Endothelial cell of umbilical vein (primary cell): ENCODE measurements at places on chromosomes 5 and 9. TPM values are rescaled to one million over a fixed set of nuclear protein-coding genes. Genes with fewer than 3 reads are reported as not detected.

The IFNA14 gene
- not detected in 2 replicates for polyA plus RNA-seq

DNA sequence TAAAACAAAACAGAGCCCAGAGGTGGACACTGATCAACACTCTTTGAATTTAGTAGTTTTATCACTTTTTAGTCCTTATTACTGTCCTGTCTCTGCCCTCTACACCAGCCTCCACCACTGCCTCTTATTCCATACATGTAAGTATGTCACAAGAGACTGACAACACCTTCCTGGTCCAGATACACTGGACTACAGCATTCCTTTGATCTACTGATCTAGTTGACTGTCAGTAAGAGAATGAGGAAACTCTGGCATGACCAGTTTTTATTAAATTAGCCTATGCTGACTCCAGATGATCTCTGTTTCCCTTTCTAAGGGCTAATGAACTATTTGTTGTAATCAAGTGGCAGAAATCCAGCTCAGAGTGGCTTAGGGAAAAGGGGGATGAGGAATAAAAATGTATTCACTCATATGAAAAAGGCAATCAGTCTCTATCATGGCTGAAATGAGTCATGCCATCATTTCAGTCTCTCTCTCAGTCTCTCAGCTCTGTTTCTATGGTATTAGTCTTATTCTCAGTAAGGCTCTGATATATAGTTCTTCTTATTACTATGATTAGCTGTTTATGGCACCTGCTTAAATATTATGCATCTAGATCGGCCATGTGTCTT is 5.5 kb downstream of the ARHGEF37 start:
- DNase-seq: peak; percentile 50

DNA sequence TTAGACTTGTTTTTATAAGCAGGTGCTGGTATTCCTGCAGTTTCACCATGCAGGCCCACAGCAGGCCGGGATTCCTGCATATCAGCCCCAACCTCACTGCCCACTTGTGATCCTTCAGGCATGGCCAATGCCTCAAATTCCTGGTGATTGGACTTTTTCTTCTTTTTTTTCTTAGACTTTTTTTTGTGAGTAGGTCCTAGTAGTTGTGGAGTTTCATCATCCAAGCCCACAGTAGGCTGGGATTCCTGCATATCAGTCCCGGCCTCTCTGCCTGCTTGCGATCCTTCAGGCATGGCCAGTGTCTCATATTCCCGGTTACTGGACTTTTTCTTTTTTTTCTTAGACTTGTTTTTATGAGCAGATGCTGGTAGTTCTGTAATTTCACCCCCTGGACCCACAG is 4.8 kb downstream of the TTF1 start:
- DNase-seq: no peak

The SLC6A3 gene
- not detected in 2 replicates for polyA plus RNA-seq

DNA sequence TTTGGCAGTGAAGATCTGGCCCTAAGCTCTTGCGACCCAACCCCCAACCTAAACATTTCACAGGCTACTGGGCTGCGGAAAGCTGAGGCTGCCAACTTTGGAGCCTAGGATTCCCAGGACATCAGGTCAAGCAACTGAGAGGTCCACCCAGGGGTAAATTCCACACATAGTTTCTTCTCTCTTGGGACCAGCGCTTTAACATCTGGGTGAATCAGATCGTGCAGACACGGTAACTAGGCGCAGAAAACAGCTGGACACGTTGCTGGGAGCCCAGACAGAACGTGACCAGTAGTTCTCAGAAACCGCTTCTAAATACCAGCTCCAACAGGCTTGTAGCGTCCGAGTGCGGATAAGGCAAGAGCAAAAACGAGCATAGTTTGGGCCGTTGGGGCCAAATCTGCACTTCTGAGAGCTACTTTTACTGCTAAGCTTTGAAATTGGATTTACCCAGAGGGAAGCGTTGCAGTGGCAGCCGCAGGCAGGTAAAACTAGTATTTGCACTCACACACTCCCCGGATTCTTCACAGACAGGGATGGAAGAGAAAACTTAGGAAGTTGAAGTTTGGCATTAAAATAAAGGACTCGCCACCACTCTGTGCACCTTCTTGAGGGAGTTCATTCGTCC is 11.8 kb downstream of the ITGA1 start:
- peak; percentile 69 for DNase-seq

The ANGPTL2 gene
- polyA plus RNA-seq: 15.1 and 15.5 TPM in 2 replicates

DNA sequence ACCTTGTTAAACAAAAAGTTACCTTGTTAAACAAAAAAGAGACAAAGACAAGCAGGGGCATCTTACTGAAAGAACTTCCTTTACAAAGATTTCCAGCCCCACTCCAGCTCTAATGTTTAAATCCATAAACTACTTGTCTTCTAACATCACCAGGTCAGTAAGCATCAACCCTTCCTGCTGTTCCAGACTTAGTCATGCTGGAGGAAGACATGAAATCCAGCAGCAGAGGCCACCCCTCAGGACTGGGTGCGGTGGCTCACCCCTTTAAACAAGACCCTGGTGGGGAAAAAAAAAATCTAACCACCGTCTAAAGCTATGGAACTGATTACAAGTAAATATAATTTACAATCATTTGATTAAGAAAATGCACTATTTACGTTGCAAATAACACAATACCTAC is 9.1 kb downstream of the PDCL start:
- DNase-seq: peak; percentile 89

DNA sequence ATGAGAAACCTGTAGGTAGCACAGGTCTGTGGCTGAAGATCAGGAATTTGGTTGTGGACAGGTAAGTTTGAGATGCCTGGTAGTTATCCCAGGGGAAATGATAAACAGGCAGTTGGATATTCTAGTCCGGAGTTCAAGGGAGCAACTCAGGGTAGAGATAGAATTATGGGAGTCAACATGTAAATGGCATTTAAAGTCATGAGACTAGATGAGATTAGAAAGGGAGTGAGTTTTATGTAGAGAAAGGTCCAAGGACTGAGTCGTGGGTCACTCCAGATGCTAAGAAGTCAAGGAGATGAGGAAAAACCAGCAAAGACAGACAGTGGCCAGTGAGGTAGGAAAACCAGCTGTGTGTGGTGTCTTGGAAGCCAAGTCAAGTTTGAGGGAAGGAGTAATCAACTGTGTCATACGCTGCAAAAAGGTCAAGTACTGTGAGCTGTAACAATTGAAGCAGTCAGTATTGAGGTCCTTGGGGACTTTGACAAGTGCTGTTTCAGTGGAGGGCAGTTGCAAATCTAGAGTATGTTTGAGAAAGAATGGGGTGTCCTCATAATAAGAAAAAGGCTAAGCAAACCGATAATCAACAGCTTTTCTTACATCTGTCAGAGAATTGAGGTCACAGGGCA is 18.2 kb downstream of the GNPDA1 start:
- DNase-seq: no peak

The RNF20 gene
- polyA plus RNA-seq: 4.3 and 6.1 TPM in 2 replicates

The NXNL2 gene
- polyA plus RNA-seq: 0.14 TPM in 1 of 2 replicates, not detected in the other

- DNase-seq: no peak
Observed at GRCh38 chr5:62494772-62495171, 82.2 kb downstream of the IPO11 start.

The MZB1 gene
- 0.06 TPM in 1 of 2 replicates, not detected in the other for polyA plus RNA-seq
